AG10803 (cell line): ENCODE measurements at places on chromosomes 5 and 9.
A peak's percentile ranks its signal among the peaks of the same experiment; 100 is the strongest.

- DNase-seq: no peak
These were observed 109.6 kb downstream of the BAAT start for GRCh38 chr9:101274971-101275768.

GRCh38 chr9:6443661-6444060, 30.7 kb downstream of the UHRF2 start:
- peak; percentile 75 for DNase-seq

- peak; percentile 21 for DNase-seq
These were observed 477.0 kb upstream of the RGMB start for GRCh38 chr5:98296426-98296825.

DNA sequence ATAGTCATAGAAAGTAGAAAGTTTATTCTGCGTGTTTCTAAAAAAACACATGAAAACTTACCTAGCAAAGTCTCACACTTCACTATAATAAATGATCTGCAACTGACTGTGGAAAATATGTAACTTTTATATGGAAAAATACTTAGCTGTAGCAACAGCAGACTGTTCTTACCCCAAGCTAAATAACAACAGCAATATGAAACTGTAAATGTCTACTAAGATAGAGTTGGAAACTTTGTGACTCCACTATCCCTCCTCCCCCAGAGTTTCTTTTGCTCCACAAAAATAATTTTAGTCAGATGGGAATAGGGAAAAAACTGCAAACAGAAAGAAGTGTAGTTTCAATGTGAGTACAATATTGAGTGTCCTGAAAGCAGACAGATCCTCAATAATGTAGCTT, 21.0 kb downstream of the MLLT3 start:
- DNase-seq: no peak

GRCh38 chr9:14030375-14031059, 283.4 kb downstream of the NFIB start:
- peak; percentile 22 for DNase-seq
